ENCODE measurements at places on chromosomes 1 and 21.

DNA sequence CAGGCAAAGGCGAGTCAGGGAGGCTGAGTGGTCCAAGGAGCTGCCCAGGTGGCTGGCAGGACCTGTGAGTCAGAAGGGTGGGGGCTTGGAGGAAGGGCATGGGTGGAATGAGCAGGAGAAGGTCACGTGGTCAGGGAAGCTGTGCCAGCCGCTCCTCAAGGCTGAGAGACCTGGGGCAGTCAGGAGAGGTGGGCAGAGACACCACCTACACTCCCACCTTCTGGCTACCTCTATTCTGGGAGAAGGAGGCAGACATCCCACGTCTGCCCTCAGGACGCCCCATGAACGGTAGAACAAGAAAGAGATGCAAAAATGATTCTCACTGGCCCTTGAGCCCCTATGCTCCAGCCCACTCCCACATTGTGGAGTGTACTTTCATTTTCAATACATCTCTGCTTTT lies 151.8 kb upstream of the RAB4A start:
- DNase-seq = no peak

DNA sequence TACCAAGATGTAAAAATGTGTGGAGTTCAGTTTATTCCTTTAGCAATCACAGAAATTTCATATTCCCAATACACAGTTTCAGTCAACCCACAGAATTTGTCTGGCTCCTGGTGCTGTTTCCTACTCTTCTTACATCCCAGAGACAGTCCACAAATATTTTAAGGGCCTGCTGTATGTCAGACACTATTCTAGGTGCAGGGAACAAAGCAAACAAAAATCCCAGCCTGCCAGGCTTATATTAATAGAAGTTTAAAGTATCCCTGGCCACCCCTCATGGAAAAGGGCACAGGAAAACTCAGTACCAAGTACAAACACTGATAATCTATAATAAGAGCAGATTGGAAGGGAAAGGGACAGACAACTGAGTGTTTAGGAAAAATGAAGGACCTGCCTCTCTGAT lies 194.8 kb downstream of the ZP4 start:
- DNase-seq = no peak

GRCh38 chr1:171751221-171751620 lies 9.4 kb upstream of the VAMP4 start:
- DNase-seq = no peak

GRCh38 chr1:1333551-1334241 lies 2.6 kb downstream of the TAS1R3 start:
- DNase-seq = no peak

DNA sequence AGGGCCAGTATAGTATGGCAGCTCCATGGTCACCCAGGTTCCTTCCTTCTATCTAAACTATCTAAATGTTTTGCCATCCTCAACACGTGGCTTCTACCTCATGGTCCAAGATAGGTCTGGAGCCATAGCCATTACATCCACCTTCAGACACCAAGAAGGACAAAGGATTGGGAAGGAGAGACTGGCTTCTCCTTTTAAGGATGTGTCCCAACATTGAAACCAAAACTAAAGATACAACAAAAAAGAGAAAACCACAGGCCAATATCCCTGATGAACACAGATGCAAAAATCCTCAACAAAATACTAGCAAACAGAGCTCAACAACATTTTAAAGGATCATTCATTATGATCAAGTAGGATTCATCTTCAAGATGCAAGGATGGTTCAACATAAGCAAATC lies 24.8 kb downstream of the HSD11B1 start:
- no peak for DNase-seq

GRCh38 chr1:17540255-17541001 lies 930 bp downstream of the ARHGEF10L start:
- no peak for DNase-seq

- DNase-seq = no peak
Observed at GRCh38 chr1:205186191-205186590, 25.3 kb downstream of the DSTYK start.

GRCh38 chr1:3584915-3585314 lies 26.4 kb downstream of the MEGF6 start:
- no peak for DNase-seq

DNA sequence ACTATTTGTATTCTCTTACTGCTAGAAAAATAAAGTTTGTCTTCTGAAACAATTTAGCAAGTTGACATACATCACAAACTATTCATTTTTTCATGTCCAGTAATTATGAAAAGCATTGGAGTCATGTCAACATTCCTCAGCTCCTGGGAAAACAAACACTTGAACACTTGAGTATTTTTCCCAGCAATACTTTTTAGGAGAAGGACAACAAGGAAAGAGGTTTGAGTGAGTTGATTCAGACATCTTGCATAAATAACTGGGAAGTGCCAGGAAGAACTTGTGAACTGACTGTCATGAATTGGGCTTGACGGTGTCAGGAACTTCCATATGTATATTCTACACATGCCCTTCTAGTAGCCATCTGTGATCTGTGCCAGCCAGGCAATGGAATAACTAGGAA lies 195.6 kb downstream of the HMCN1 start:
- no peak for DNase-seq

- no peak for DNase-seq
Observed at GRCh38 chr1:55869065-55869464, 653.9 kb upstream of the USP24 start.

DNA sequence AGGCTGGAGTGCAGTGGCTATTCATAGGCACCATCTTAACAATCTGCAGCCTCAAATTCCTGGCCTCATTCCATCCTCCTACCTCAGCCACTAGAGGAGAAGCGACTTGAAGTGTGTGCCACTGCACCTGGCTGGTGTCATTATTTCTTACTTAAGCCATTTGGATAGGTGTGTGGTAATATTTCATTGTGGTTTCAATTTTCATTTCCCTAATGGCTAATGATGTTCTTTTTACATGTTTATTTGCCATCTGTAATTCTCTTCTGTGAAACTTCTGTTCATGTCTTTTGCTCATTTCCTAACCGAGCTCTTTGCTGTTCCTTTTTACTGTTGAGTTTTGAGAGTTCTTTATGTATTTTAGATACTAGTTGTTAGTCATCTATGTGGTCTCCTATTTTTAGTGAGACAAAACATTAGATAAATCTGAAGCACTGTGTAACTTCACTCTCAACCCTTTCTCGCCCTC lies 66.8 kb downstream of the SLC27A3 start:
- no peak for DNase-seq
